AG04449 (cell line): ENCODE measurements at places on chromosomes 13 and 19.

- no peak for DNase-seq
Observed at GRCh38 chr19:2087621-2088100, 8.5 kb downstream of the MOB3A start.

GRCh38 chr13:37788346-37788745 lies 81.2 kb downstream of the TRPC4 start:
- DNase-seq, result no peak

- peak; percentile 85 for DNase-seq
Observed at GRCh38 chr13:33519561-33520467, 234.3 kb upstream of the STARD13 start.

DNA sequence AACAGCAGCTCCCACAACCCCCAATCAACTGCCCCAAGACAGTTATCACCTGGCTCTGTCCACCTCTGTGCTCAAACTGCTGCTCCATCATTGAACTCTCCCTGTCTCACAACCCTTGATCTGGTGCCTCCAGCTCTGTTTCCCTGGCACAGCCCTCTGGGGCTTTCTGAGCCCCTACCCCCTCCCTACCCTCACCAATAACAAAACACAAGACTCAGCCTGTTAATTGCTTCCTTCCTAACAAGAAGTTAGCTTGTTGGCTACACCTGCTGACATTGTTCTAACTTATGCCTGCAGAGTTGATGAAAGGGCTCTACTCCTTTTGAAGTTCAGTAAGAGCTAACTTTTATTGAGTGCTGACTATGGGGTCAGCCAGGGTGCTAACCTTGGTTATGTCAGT lies 99.4 kb upstream of the FNDC3A start:
- no peak for DNase-seq

GRCh38 chr13:112464720-112465119 lies 88.6 kb downstream of the SPACA7 start:
- no peak for DNase-seq

- no peak for DNase-seq
Observed at GRCh38 chr13:54077569-54077968, 1049.0 kb downstream of the OLFM4 start.

DNA sequence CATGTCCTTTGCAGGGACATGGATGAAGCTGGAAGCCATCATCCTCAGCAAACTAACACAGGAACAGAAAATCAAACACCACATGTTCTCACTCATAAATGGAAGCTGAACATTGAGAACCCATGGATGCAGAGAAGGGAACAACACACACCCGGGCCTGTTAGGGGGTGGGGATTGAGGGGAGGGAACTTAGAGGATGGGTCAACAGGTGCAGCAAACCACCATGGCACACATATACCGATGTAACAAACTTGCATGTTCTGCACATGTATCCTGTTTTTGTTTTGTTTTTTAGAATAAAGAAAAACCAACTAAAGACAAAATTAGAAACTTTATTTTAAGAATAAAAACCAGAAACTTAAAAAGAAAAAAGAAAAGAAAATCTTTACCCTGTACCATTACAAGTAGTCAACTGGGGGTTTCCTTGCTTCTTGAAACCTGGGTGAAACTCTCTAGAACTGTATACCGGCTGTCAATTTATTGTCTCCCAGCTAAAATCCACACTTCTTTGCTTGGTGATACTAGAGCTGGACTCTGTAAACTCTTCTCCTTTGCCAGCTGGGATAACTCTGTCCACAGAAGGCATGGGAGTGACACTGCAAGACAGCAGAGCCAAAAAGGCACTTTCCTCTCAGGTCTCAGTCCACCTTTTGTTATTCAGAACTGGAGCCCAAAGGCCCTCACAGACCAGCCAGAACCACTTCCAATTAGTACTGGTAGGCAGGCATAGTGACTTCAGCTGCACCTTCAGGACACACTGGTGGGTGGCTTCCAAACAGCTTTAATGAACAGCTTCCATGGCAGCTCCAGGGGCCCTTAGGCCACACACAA lies 9.0 kb downstream of the MICU2 start:
- no peak for DNase-seq

- no peak for DNase-seq
Observed at GRCh38 chr13:98570929-98571372, 6.0 kb downstream of the STK24 start.

DNA sequence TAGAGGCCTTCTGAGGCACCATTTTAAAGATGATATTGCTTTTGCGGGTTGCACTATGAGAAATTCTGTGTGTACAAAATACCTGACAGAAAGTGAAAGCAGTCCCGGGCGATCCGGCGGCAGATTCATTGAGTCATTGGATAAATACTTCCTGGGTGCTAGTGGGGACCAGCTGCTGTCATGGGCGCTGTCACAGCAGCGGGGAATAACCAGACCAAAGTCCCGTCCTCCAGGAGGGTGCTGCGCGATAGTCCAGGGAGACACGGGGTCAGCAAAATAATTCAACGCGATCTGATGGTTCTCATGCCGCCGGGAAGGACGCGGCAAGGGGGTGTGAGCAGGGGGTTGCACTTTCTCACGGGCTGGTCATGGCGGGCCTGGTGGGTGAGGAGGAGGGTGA lies 13.5 kb downstream of the ZFR2 start:
- no peak for DNase-seq

- no peak for DNase-seq
Observed at GRCh38 chr13:30373727-30374126, 48.6 kb upstream of the UBE2L5 start.

DNA sequence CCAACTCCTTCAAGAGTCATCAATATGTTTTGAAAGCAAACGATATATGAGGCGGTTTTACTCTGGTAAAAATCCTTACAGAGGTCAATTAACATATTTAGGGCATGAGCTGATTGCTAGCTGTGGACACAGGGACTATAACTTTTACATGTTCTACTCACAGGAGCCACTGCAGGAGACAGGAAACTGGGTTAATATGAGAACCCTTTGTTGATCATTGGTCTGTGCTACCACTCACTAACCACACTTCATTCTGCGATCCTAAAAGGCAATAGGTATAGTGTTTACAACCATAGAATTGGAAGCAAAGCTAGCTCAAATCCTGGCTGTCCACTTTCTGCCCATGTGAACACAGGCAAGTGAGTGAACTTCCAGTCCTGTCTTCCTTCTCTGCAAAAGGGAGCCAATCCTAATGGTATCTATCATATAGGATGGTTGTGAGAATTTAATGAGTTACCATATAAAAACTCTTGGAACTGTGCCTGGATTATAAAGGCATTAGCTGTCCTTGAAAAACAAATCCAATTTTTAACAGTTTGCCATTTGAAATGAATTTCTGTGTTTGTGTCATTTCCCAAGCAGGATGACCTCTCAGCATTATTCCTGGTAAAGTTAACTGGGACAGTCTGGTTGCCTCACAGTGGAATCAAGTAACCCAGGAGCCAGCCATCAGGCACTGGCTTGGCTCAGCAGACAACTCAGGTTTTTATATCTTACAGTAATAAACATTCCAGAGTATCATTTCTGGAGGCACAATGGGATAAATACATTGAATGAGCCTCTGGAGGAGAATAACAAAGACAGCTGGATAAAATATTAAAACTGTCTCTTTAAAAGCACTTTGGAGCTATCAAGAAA lies 29.8 kb upstream of the RAP2A start:
- no peak for DNase-seq

DNA sequence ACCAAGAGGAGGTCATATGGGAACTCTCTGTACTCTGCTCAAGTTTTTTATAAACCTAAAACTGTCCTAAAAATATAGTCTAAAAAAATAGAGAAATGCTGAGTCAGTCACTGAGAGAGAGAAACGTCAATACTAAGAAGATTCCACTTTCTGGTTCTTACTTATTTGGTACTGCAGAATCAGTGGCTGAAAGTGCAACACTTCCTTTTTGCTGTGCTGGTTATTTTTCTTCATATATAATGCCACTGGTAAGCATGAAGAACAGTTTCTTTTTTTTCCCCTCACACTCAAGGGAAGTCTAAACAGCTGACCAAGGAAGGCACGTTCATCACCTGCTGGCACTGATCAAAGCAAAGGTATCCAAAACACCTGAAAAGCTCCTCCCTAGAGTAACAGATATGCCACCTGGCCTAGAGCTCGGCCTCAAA lies 44.3 kb upstream of the N4BP2L1 start:
- no peak for DNase-seq

GRCh38 chr13:70027551-70027950 lies 80.1 kb upstream of the ATXN8OS start:
- no peak for DNase-seq

GRCh38 chr13:45368571-45368970 lies 27.6 kb upstream of the TPT1 start:
- no peak for DNase-seq

GRCh38 chr19:17107546-17108452 lies 32.2 kb downstream of the MYO9B start:
- peak; percentile 83 for DNase-seq

DNA sequence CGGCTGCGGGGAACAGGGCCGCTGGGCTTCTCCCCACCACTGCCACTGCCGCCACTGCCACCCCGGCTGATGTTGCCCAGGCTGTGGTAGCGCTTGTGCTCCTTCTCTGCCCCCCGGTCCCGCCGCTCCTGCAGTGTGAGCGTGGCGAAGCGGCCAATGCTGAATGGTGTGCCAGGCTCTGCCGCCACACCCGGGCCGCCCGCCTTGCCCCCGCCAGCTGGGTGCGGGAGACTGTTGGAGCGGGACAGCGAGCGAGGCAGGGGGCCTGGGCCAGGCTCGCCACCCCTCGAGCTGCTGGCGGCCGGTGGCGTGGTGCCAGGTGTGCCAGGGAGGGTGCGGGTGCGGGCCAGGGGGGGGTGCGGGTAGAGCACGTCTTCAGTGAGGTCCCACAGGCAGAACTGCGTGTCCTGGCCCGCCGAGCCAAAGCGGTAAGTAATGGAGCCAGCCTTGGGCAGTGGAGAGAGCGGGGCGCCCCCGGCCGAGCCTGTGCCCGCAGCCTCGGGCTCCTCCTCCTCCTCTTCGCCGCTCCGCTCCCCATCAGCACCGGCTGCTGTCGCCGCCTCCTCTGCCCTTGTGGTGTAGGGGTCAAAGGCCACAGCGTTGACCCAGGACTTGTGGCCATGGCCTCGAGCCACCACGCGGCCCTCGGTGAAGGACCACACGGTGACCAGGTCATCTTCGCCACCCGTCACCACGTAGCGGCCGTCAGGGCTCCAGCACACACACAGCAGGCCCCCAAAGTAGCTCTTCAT lies 3.7 kb upstream of the DMPK start:
- DNase-seq, result no peak

DNA sequence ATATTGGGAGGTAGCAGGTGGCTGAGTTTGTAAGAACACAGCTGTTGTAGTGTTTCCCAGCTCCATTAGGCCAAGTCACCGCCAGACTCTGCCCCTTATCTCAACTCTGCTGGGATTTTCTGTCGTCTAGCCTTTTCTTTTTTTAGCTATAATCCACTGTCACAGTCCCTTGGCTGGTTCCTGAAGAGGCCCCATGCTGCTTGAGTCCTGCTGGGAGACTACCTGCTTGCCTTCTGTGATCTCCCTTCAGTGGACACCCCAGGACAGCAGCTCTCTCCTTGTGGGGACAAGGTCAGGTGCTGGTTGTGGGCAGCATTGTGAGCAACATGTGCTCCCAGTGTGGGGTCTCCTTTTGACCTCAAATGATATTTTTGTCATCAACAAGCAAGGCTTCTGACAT lies 195.0 kb upstream of the ATXN8OS start:
- no peak for DNase-seq

- no peak for DNase-seq
Observed at GRCh38 chr13:40479196-40479845, 187.1 kb downstream of the FOXO1 start.

- DNase-seq, result no peak
Observed at GRCh38 chr13:81637457-81637856, 1296.5 kb upstream of the SPRY2 start.

DNA sequence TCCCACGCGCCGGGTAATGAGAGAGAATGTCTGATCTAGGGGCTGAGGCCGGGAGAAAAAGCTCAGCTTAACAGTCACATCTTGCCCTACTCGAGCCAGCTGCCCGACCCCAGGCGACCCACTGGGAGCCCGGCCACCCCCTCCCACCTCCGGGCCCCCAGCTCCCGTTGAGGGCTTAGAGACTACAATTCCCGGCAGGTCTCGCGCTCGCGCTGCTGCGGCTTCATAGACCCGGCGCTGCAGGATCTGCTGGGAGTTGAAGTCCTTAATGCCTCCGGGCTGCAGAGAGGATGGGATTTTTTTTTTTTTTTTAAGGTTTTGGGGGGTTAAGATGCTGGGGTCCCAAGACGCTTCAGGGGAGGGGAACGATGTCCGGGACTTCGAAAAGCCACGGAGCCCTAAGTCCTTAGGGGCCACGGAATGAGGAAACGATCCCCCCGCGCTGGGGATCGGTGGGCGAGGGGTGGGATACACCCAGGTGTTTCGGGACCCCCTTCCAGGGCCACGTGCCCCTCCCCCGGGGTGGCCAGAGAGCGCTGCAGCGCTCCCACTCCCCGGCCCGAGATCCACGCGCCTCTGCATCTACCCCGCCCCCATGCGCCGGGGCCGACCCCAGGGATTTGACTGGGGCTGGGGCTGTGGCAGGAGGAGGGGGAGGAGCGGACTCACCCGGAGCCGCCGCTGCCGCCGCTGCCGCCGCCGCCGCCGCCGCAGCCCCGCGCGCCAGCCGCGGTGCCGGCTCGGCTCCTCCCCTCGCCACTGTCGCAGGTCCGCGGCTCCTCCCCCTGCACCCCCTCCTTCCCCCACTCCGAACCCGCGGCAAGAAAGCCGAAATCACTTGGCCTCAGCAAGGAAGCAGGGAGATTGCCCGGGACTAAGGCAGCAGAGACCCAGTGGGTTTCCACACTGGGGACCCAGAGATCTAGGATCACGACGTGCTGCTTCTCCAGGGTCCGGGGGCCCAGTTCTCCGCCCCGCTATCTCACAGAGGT lies at the start of gene SYT3:
Gene SYT3 (minus strand): TSS at position 761 of the 992 bp plus-strand sequence. CDS start 2,470 bp downstream, outside the sequence.
- DNase-seq, result no peak

- no peak for DNase-seq
Observed at GRCh38 chr13:106499113-106499512, 36.3 kb downstream of the EFNB2 start.

GRCh38 chr19:8615813-8616596 lies 5.5 kb upstream of the ADAMTS10 start:
- DNase-seq, result no peak

DNA sequence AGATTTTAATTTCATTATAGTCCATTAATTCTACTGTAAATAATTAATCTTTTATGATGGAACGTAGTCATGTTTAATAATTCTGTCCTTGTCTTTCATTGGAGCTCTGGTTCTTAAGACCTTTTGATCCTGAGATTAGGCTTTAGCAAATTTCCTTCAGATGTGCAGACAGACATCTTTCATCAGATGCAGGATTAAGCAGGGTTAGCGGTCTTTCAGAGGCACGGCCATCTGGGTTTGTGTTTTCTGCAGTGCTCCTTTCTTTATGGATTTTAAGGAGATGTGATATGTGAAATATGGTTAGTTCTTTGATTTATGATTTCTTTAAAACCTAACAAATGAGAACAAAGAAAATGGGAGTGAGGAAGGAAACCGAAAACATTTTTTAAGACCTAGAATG lies 643.9 kb upstream of the SGCG start:
- no peak for DNase-seq
